ENCODE measurements at places on chromosomes 5 and 9.

DNA sequence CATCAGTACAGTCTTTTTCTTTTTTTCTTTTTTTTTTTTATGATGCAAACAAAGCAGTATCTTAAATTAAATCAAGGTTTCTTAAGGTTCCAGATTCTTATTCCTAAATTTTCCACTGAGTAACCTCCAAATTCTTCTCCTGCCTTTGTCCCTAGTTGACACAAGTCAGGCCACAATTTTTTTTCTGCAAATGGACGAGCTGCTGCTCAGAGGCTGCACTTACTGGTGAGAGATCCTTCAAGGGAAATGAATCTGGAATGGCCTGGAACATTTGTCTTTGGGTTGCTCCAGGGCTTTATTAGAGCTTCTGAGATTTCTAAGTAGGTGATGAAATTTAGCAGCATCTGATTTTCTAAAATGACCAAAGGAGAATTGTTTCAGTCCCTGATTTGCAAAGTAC is 39.3 kb downstream of the PIK3R1 start:
- no peak for DNase-seq

DNA sequence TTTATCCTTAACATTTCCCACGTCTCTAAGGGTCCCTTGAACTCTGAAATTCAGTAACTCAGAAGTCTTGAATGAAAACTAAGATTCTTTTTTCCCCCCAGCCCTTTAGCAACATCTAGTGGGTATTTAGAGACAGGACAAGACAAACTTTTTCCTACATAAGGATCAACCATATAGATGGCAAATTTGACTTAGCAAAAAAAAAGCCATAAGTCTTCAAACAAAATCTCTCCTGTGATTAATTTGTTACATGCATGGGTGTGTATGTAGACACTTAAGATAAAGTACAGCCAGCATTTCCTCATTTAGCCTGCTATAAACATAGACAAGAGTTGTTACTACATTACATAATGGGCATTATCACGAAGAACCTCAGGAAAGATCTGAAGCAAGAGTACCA is 29.1 kb upstream of the ANKRD31 start:
- no peak for DNase-seq

GRCh38 chr9:119986713-119987112 is 593.3 kb downstream of the CDK5RAP2 start:
- DNase-seq: no peak

DNA sequence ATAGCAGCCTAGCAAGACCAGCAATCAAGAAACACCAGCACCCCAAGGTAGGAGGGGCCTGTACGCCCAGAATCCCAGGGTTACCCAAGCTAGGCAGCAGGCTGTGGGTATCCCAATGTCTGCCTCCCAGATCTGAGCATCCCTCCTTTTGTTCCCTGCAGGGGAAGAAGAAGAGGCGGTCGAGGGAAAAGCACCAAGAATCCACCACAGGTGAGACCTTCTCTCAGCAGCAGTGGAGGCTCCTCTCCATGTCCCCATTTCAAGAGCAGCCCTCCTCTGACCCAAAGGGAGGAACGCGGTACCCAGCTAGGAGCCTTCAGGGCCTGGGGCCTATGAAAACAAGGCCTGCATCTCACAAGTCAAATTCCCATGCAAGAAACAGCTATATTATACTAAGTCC is 28.9 kb downstream of the TCF7 start:
- no peak for DNase-seq

GRCh38 chr9:82275258-82275927 is 286.8 kb downstream of the SPATA31D1 start:
- no peak for DNase-seq

DNA sequence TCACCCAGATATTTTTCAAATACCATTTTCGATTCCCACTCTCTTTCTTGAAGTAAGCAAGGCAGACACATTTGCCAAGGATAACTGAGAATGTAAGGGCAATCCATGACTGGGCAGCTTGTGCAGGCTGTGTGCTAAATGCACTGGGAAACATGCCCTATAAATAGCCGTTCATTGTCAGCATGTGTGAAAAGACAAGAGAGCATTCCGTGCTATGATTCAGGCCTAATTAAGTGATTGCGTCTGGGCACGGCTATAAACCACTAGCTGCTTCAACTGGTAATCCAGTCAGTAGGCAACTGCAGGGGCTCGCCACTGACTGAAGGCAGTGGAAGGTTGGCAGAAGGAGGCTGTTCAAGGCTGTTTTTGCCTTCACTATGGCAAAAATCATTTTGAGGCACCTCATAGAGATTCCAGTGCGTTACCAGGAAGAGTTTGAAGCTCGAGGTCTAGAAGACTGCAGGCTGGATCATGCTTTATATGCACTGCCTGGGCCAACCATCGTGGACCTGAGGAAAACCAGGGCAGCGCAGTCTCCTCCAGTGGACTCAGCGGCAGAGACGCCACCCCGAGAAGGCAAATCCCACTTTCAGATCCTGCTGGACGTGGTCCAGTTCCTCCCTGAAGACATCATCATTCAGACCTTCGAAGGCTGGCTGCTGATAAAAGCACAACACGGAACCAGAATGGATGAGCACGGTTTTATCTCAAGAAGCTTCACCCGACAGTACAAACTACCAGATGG is at the start of gene HSPB3:
Gene HSPB3 (plus strand): TSS at position 287 of the 745 bp plus-strand sequence. CDS start 91 bp downstream, at position 378.
- DNase-seq: no peak

GRCh38 chr5:128228008-128228407 is 144.4 kb downstream of the SLC12A2 start:
- no peak for DNase-seq

GRCh38 chr9:33049680-33050361 is 24.7 kb downstream of the DNAJA1 start:
- DNase-seq: no peak

DNA sequence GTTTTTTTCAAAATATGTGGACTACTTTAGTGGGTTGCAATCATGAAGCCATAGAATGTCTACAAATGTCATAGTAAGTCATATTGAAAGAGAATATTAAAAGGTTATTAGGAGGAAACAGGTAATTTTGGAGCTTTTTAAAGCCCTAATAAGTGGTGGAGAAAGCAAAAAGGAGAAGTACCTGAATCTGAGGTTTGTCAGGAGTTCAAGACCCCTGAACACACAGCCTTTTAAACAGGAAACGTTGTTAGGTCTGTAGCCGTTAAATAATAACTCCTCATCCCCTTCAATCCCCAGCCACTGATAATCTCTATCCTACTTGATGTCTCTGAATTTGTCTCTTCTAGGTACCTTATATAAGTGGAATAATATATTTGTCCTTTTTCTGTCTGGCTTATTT is 51.1 kb downstream of the SPEF2 start:
- DNase-seq: no peak

- DNase-seq: no peak
Observed at GRCh38 chr5:157457391-157457790, 2.6 kb upstream of the NIPAL4 start.

DNA sequence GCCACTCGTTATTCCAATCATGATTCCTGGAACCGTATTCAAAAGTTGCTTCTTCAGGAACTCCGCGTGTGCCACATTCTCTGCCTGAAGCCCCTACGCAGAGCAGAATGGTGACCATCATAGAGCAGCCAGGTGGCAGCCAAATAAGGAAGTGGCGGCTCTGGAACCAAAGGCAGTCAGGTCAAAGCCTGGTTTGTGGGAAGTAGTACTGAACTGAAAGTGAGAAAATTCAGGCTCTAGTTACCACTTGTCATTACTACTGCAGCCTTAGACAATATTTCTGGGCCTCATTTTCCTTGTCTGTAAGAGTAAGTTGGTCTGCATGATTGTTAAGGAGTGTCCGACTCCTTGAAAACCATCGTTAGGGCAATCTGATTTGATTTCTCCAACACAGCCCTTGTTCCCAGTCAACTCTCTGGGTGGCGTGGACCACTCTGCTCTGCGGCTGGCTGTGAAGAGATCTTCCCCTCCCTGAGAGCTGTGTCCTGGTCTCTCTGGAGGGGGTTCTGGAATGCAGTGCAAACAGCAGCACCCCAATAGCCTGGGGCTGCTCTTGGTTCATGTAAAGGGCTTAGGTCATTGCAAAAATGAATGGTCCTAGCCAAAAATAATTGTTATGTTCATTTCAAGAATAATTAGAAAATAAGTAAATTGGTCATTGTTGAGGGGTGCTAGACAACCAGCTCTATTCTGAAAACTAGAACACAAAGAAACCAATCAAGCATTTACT is 102.4 kb downstream of the MED27 start:
- no peak for DNase-seq

- no peak for DNase-seq
Observed at GRCh38 chr9:96663506-96664120, 8.5 kb upstream of the PRXL2C start.

DNA sequence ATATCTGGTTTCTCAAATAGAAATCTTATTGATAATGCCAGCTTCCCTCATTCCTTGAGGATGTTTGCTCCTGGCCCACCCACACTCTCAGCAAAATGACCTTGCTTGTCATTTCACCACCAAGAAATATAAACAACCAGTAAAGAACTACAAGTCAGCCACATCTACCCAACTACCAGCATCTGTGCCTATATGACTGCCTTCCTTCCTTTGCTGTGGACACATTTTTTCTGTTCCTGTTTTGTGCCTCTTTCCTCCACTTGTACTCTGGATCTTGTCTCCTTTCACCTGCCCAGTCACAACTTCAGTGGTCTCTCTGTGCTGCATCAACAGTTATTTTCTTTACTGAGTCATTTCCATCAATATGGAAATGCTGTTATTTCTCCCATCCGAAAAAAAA is 20.3 kb downstream of the KIF2A start:
- DNase-seq: no peak

DNA sequence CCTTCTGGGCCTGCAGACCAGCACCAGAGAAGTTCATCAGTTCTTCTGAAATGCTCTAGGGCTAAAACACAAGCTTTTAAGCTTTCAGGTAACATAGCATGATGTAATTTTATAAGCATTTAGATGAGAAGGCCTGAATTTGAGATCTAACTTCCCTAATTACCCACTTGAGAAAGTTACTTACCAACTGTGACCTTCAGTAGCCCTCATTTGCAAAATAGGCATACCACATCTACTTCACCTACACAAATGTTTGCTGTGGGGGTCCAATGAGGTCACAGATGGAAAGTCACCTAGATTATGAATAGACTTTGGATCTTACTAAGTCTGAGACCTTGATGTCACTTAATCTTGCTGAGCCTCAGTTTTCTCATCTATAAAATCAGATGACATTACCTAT is 36.5 kb downstream of the FBXO10 start:
- no peak for DNase-seq

DNA sequence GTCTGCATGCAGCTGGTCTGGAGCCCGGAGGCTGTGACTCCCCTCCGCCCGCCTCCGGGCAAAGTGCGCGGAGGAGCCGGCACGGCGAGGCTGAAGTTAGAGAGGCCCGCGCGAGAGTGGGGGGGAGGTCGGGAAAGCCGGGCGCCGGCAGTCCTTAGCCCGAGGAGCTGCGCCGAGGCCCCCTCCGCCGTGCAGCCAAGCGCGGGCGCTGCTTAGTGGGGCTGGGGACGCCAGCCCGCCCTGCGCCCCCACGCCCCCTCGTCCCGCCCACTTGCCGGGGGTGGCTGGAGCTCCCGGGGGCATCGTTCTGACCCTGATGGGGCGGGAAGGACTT is 403 bp downstream of the NINJ1 start:
- DNase-seq: no peak

- no peak for DNase-seq
Observed at GRCh38 chr5:177501874-177502678, 4.7 kb upstream of the PDLIM7 start.

DNA sequence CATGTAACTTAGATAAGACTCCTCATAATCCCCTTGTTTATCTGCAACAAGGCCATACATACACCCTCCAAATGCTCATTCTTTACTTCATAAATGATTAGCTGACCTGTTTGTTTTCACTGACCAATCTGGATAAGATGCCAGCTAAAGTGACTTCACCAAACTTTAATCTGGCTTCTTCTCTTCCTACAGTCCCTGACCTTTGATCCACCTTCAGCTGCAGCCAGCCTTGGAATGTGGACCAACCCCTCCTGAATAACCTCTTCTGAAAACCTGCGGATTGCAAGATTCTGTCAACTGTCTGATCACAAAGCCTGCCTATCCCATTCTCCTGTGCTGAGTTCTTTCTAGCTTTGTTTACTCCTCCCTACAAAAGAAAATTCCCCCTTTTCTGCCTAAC is 476.8 kb downstream of the LRRC70 start:
- DNase-seq: no peak

DNA sequence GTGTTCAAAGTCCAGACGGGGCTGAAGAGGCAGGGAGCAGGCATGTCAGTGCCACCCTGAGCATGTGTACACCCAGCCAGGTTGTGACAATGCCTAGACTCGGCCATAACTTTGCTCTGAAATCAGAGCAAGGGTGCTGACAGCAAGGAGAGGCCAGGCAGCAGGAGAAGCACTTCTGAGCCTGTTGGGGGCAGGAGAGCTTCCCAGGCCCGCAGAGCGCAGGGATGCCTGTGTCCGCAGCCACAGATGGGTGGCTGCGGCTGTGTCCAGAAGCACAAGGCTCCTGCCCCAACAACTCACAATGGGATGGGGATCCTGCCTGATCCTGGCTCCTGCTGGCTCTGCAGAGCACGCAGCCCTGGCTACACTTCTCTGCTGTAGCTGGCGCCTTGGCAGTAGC is 373.9 kb downstream of the CHSY3 start:
- DNase-seq: no peak

- DNase-seq: no peak
Observed at GRCh38 chr5:124537107-124537506, 209.3 kb downstream of the ZNF608 start.

DNA sequence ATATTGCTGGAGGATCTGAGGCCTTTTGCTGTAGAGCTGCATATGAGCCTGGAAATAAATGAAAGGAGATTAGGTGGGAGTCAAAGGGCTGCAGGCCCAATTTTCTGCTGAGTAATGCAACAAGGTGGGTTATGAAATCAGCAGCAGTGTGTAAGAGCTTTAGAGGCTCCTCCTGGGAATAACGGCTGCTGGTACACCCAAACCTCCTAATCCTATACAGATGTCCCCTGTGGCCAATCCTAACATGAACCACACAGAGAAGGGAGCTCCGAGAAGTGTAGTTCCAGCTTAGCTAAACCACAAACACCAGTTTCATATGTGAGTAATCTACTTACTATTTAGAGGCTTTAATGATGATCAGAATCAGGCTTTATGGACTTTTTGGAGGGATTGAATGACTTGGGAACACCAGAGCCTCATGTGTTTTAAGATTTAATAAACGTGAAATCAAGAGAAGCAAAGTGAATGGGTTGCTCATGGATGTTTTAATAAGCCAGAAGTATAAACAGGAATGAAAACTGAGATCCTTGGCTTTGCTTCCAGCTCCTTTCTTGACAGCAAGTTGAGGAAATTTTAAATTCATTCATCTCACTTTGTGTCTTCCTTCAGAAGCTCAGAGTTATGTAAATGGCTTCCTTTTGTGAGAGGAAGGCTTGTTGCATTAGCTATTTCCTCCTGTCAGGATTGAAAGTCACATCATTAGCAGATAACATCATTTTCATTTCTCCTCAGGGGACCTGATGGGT is 437.5 kb downstream of the TMEM232 start:
- no peak for DNase-seq
